ENCODE measurements at places on chromosomes 5 and 9.

GRCh38 chr9:4837261-4838188 lies 44.8 kb downstream of the RCL1 start:
- peaks cover 31% of the 10 kb centered on the region for H3K4me1 ChIP-seq
- H3K27me3 ChIP-seq = no peaks in the 10 kb centered on the region
- peak; percentile 52 for DNase-seq
- no peaks in the 10 kb centered on the region for H3K36me3 ChIP-seq

- no peaks in the 10 kb centered on the region for H3K36me3 ChIP-seq
- no peak overlapping the region for H3K27ac ChIP-seq
- no peak for DNase-seq
- no peaks in the 10 kb centered on the region for H3K27me3 ChIP-seq
- H3K4me3 ChIP-seq = no peak overlapping the region
These were observed 383.5 kb downstream of the GLIS3 start for GRCh38 chr9:3916411-3916810.

DNA sequence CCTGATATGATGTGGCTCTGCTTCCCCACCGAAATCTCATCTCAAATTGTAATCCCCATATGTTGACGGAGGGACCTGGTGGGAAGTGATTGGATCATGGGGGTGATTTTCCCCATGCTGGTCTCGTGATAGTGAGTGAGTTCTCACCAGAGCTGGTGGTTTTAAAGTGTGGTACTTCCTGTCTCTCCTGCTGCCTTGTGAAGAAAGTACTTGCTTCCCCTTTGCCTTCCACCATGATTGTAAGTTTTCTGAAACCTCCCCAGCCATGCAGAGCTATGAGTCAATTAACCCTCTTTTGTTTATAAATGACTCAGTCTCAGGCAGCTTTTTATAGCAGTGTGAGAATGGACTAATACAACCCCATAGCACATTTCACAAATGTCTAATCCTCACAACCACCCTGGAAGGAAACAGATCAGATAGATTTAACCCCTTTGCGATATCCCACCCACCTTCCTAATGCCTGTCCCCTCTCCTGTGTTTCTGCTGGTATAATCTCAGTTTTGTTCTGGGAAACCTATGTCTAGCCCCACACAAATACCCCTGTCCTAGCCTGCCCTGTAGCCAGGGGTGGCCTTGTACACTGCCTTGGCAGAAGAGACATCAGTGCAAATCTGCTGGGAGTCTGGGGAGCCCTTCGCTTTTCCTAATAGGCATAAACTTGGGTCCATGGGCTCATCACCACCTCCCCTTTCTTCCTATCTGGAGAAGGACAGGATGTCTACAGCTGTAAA lies 157.0 kb upstream of the RAI14 start:
- H3K4me1 ChIP-seq = peaks cover 5% of the 10 kb centered on the region
- no peaks in the 10 kb centered on the region for H3K27me3 ChIP-seq
- H3K27ac ChIP-seq = no peak overlapping the region
- DNase-seq = no peak
- H3K36me3 ChIP-seq = no peaks in the 10 kb centered on the region
- no peak overlapping the region for H3K4me3 ChIP-seq

DNA sequence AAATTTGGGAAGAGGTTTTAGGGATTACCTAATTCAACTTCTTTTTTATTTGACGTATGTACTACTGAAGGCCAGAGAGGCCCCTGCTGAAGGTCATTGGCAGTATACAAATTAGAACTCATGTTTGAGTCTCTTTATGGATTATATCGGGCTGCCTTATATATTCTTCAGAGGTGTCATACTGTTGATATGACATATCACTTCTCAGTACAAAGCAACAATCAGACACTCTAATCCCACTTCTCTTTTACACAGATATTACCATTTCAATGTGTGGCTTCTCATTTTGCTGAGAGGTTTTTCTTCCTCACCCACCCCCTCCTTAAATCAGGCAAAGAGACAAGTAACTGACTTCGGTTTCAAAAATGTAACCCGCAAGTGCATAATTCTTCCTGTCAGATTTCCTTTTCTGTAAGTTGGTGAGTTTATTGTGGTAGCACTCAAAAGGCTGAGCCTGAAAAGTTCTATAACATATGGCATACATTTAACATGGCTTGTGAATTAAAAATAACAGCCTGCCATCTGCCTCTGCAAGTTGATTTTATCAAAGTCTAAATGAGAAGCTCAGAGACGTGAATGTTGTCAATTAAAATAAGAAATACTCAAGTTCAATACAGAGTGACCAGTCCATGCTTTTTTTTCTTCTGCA lies 163.6 kb upstream of the RORB start:
- H3K4me1 ChIP-seq = no peaks in the 10 kb centered on the region
- H3K27me3 ChIP-seq = no peaks in the 10 kb centered on the region
- no peak for DNase-seq
- no peaks in the 10 kb centered on the region for H3K36me3 ChIP-seq
- no peak overlapping the region for H3K27ac ChIP-seq

- H3K27me3 ChIP-seq = no peaks in the 10 kb centered on the region
- DNase-seq = peak; percentile 62
- H3K27ac ChIP-seq = no peak overlapping the region
- no peaks in the 10 kb centered on the region for H3K36me3 ChIP-seq
- peaks cover 12% of the 10 kb centered on the region for H3K4me1 ChIP-seq
These were observed 11.3 kb downstream of the MYOZ3 start for GRCh38 chr5:150672237-150672883.

DNA sequence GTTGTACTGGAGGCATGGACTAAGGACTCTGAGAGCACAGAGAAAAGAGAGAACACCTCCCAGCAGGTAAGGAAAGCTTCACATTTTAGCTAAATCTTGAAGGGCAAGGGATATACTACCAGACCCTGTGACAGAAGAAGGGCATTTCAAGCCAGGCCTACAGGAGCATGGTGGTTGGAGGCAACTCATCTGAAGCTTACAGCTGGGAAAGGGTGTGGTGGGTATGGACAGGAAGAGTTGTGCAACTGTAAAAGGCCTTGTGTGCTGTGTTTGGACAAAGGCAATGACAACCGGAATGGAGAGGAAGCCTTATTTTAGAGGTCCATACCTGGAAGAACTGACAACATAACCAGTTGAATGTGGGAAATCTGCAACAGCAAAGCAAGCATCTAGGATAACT lies 31.2 kb downstream of the NIPSNAP3B start:
- H3K4me1 ChIP-seq = no peaks in the 10 kb centered on the region
- no peak for DNase-seq
- H3K4me3 ChIP-seq = no peak overlapping the region
- no peaks in the 10 kb centered on the region for H3K36me3 ChIP-seq
- H3K27ac ChIP-seq = no peak overlapping the region

- H3K36me3 ChIP-seq = no peaks in the 10 kb centered on the region
- H3K27me3 ChIP-seq = no peaks in the 10 kb centered on the region
- no peaks in the 10 kb centered on the region for H3K4me1 ChIP-seq
- H3K4me3 ChIP-seq = no peak overlapping the region
- no peak for DNase-seq
These were observed 14.1 kb downstream of the FBXL17 start for GRCh38 chr5:108367679-108368334.

GRCh38 chr9:131667576-131667975 lies 72.3 kb downstream of the RAPGEF1 start:
- no peaks in the 10 kb centered on the region for H3K36me3 ChIP-seq
- H3K27ac ChIP-seq = no peak overlapping the region
- no peak overlapping the region for H3K4me3 ChIP-seq

DNA sequence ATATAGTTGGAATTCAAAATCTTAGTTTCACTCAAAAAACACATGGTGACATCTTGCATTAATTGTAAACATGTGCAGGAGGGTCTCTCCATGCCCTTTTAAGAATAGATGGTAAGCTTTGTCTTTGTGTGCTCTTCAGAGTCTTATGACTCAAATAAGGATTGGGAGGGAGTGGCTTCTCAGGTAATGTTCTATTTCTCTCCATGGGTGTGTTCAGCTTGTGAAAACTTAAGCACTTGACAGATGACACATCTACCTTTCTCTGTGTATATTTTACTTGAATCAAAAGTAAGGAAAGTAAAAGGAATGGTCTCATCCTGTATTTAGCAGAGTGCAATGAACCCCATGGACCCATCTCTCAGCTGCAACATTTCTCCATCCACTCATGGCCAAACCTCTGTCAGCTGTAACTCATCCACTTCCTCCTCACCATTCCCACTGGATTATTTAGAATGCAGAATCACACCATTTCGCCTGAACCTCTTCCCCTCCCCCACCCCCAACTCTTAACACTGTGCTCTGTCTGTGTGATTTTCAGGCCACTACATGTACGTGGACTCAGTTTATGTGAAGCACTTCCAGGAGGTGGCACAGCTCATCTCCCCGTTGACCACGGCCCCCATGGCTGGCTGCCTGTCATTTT lies 82.1 kb downstream of the MAMDC2 start:
- H3K27me3 ChIP-seq = no peaks in the 10 kb centered on the region
- H3K27ac ChIP-seq = no peak overlapping the region
- H3K4me3 ChIP-seq = no peak overlapping the region
- DNase-seq = no peak

DNA sequence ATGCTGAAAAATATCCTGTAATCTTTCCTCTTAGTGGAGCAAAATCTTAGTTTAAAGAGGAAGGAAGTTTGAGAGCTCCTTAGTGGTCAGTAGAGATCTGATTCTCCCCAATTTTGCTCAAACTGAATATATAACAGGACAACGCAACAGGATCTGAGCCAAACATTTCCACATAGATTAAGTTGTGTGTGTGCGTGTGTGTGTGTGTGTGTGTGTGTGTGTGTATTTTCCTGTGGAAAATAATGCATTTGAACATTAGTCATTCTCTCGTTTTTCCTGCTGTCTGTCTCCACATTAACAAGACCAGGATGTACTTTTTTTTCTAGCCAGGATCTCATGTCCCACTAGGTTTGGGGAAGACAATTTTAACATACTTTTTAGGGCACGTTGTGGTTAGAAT lies 312.1 kb upstream of the CDH18 start:
- H3K27me3 ChIP-seq = no peaks in the 10 kb centered on the region
- H3K4me1 ChIP-seq = no peaks in the 10 kb centered on the region
- H3K27ac ChIP-seq = no peak overlapping the region
- H3K36me3 ChIP-seq = no peaks in the 10 kb centered on the region
- no peak for DNase-seq
- no peak overlapping the region for H3K4me3 ChIP-seq

- H3K4me3 ChIP-seq = no peak overlapping the region
- no peaks in the 10 kb centered on the region for H3K27me3 ChIP-seq
- no peaks in the 10 kb centered on the region for H3K36me3 ChIP-seq
These were observed 43.3 kb downstream of the NCS1 start for GRCh38 chr9:130215341-130216119.

GRCh38 chr5:99929067-99929805 lies 605.9 kb upstream of the FAM174A start:
- H3K27ac ChIP-seq = no peak overlapping the region
- no peaks in the 10 kb centered on the region for H3K36me3 ChIP-seq
- H3K4me1 ChIP-seq = no peaks in the 10 kb centered on the region
- H3K27me3 ChIP-seq = no peaks in the 10 kb centered on the region

- H3K4me1 ChIP-seq = no peaks in the 10 kb centered on the region
- no peaks in the 10 kb centered on the region for H3K27me3 ChIP-seq
- no peak overlapping the region for H3K27ac ChIP-seq
- H3K4me3 ChIP-seq = no peak overlapping the region
- no peak for DNase-seq
These were observed 37.3 kb upstream of the PTPN3 start for GRCh38 chr9:109535365-109535764.

- no peaks in the 10 kb centered on the region for H3K4me1 ChIP-seq
- no peak overlapping the region for H3K27ac ChIP-seq
- no peaks in the 10 kb centered on the region for H3K27me3 ChIP-seq
- H3K4me3 ChIP-seq = no peak overlapping the region
These were observed 627.9 kb upstream of the RORB start for GRCh38 chr9:73869264-73869663.

GRCh38 chr5:61450493-61451279 lies 118.6 kb downstream of the ZSWIM6 start:
- H3K27me3 ChIP-seq = no peaks in the 10 kb centered on the region
- DNase-seq = no peak
- no peak overlapping the region for H3K4me3 ChIP-seq
- H3K27ac ChIP-seq = no peak overlapping the region
- H3K36me3 ChIP-seq = no peaks in the 10 kb centered on the region

GRCh38 chr9:120982836-120983235 lies 56.2 kb upstream of the TRAF1 start:
- no peak overlapping the region for H3K4me3 ChIP-seq
- H3K27me3 ChIP-seq = no peaks in the 10 kb centered on the region
- H3K36me3 ChIP-seq = no peaks in the 10 kb centered on the region
- no peak for DNase-seq
- peaks cover 2% of the 10 kb centered on the region for H3K4me1 ChIP-seq

DNA sequence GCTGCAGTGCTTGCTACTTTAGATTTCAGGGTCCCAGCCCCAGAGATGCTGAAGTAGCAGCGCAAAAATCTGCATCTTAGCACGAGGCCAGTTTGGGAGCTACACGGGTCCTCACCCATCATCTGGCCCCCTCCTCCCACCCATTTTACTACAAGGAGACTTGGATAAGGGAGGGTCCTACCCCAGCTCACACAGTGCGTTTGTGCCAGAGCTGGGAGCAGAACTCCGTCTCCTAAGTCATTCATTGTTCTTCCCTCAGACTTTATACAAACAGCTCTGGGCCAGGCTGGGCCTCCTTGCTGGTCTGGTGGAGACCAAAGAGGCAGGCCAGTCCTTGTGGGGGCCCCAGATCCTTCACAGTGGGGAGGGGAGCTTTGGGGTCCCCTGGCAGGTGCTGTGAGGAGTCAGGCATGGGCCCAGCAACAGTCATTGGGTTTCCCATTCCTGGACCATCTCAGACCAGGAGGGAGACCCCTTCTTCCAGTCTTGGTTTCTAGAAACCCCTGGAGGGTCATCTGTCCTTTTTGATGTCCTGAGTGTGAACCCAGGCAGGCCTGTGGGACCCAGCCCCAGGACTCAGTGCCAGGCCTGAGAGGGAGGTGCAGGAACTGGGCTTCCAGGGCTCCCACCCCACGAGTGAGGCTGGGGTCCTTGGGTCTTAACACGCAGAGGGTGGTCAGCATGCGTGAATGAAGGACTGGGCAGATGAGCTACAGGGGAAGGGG lies 2.3 kb upstream of the IL17B start:
- H3K27me3 ChIP-seq = no peaks in the 10 kb centered on the region
- H3K4me3 ChIP-seq = no peak overlapping the region
- H3K4me1 ChIP-seq = peaks cover 46% of the 10 kb centered on the region
- H3K27ac ChIP-seq = no peak overlapping the region

- no peaks in the 10 kb centered on the region for H3K36me3 ChIP-seq
- no peak overlapping the region for H3K27ac ChIP-seq
- no peaks in the 10 kb centered on the region for H3K27me3 ChIP-seq
- no peak overlapping the region for H3K4me3 ChIP-seq
These were observed 44.0 kb downstream of the GALNT10 start for GRCh38 chr5:154234551-154234950.

GRCh38 chr5:12902611-12903010 lies 998.4 kb upstream of the CTNND2 start:
- no peak overlapping the region for H3K27ac ChIP-seq
- no peaks in the 10 kb centered on the region for H3K36me3 ChIP-seq
- DNase-seq = no peak
- H3K4me1 ChIP-seq = no peaks in the 10 kb centered on the region

GRCh38 chr5:19369048-19369447 lies 619.0 kb downstream of the CDH18 start:
- no peaks in the 10 kb centered on the region for H3K36me3 ChIP-seq
- H3K27me3 ChIP-seq = peaks cover 3% of the 10 kb centered on the region
- no peaks in the 10 kb centered on the region for H3K4me1 ChIP-seq
- no peak overlapping the region for H3K4me3 ChIP-seq

- no peaks in the 10 kb centered on the region for H3K36me3 ChIP-seq
- no peaks in the 10 kb centered on the region for H3K27me3 ChIP-seq
These were observed 2.8 kb downstream of the PLK2 start for GRCh38 chr5:58457050-58457449.

Measured in ovary (tissue), 10 donors.